Stimulated activated CD4-positive, alpha-beta T cell treated with anti-CD3 and anti-CD28 coated beads, Interleukin-1b, Interleukin-23, amount 100 ng/mL, for 1 hour (primary cell): ENCODE measurements at places on chromosomes 1 and 21.

DNA sequence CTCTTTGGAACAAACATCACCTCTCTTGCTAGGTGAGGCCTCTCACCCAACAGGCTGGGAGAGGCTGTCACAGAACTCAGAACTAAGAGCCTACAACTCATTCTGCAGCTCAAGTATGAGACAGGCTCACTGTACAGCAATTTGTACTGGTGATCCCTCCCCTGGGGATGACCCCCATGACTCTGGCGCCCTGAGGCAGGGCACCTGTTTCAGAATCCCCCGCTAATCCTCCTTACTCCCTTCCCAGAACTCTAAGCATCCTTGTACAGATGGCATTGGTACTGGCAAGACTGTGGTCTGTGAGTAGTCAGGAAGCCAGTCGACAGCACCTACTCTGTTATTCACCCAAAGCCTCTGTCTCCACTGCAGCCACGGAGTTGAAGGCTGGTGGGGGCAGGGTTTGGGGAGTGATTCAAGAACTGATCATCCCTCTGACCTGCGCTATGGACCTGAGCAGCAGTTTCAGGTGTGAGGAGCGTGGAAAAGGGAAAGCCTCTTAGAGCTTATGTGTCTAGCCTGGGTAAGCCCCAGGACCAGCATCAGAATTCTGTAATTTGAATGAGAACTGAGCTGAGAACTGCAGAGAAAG lies 655.5 kb downstream of the KIF26B start:
- no peak for DNase-seq

DNA sequence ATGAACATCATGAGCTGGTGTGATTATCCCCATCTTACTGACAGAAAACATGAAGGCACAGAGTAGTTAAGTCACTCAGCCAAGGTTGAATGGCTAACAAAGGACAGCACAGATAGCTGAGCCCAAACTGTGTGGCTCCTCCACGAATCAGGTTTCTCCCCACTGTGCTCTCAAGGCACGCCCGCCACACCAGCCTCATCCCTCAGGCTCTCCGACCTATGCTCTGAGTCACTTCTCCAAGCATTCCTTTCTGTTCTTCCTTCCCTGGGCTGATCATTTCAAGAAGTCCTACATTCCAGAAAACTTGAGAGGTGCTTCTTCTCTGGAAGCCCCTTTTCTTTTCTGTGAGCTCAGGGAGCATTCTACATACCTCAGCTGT lies 25.3 kb upstream of the SDC3 start:
- DNase-seq: no peak

DNA sequence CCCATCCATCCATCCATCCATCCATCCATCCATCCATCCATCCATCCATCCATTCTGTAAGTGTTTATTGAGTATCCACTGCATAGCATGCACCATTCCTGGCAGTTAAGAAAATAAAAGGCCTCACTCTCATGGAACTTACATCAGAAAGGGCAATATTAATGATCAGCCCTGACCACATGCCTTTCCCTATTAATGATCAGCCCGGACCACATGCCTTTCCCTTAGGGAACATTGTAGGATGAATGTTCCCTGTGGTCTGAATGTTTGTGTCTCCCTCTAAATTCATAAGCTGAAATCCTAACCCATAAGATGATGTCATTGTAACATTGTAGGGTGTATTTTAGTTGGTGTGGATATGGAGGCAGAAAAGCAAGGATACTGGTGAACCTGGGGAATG lies 365.8 kb downstream of the KIF26B start:
- DNase-seq: no peak

DNA sequence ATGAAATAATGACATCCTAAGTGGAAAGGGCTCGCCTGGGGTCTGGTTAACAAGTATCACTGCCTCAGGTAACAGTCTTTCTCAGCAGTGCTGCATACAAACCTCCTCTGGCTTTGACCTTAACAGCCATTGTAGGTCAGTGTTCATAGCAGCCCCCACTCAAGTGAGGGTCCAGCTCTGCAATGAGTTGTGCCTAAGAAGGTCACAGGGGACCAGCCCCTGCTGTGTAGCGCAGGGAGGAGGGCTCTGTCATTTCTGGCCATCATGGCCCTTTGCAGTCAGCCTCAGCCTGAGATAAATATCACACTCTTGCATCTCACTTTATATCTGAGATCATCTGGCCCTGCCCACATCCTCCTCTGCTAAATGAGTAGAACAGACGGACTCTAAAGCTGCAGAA lies 18.1 kb upstream of the MYSM1 start:
- no peak for DNase-seq

DNA sequence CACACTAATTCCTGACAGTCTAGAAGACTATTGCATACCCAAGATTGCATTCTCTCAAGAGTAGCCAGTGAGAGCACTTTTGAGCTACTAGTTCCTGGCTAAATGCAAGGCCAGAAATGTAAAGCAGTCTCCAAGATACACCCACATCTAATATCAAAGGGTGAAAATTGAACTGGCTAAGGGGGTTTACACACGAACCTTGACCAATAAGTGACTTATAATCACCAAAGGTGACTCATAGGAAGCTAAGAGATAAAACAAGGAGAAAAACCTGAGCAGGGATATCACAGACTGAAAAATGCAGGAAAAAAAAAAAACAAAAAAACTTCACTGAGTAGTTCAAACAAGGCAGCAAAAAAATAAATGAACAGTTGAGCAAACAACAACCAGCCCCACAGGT lies 172.2 kb upstream of the RRP15 start:
- no peak for DNase-seq

DNA sequence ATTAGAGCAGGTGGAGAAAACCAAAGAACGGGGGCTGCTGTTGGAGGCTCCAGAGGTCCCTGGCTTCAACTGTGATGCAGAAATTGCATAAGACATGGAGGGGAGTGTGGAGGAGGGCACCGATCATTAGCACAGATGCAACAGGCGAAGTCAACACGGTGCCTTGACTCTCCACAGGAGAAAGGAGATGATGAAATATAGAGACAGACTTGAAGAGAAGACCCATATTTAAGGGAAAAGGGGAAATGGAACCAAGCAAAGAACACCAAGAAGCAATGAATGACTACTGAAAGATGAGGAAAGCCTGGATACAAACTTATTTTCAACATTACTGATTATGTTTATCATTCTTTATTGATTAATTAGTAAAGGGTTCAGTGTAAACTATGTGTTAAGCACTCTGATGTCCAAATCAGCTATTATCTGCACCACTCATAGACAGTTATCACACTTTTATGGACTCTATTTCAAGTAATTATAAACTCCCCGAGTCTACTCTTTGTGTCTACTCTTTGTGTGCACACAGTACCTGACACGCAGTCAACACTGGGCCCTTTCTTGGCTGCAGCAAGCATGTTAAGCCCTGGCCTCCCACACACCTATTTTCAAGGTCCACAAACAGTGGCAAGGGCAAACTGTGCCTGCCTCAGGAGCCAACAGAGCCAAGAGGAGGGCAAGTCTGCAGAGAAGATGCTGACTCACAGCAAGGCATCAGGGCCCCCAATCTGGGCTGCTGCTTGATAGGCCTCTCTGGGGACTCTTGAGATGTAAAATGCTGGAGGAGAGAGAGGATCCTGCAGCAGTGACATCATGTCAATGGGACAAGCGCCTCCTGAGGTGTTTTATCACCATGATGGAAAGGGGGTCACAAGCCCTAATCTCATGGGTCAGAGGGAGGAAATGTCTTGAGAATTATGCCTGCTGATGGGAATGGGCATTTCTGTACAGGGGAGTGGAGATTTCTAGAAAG lies 17.6 kb downstream of the PCNX2 start:
- DNase-seq: no peak

- DNase-seq: no peak
Observed at GRCh38 chr21:36732761-36733160, 33.8 kb downstream of the SIM2 start.

- no peak for DNase-seq
Observed at GRCh38 chr21:26112127-26112742, 58.3 kb downstream of the APP start.

DNA sequence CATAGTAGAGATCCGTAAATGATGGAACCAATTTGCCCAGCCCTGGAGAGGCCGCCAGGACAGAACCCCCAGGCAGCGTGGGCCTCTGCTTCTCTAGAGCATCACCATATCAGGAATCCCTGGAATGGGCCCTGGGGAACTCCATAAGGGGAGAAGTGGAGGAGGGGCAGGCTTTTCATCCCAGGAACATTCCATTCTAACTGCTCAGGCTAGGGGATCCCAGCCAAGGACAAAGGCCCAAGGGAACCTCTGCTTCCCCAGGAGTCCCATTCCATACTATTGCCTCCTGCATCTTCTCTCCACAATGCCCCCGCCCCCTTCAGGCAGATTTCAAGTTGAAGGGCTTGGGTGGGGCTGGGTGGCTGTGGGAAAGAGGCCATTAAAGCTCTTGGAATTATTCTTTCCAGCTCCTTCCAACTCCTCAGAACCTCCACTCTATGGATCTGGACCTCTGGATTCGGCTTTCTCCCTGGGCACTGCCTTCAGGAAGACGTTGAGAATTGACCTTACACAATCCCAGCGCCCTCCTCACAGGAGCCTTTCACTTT lies 6.0 kb downstream of the TRNP1 start:
- no peak for DNase-seq

- DNase-seq: no peak
Observed at GRCh38 chr1:4977701-4978100, 323.3 kb downstream of the AJAP1 start.

- DNase-seq: no peak
Observed at GRCh38 chr1:178172939-178173338, 79.0 kb downstream of the RASAL2 start.

DNA sequence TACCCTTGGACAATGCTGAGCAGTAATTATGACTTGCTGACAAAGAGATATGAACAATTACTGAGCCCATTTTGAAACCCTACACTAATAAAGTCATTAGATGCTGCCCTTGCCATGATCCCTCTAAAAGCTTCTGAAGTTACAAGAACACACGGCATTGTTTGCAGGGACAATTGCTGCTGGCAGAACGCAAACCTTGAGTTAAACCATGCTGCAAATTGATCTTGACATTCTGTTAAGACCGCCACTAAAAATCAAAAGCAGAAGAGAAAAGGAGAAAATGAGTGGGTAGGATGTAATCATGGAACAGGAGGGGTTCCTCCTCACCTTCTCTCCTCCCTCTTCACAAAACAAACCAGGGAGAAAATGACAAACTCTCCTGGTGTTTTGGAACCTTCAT lies 136.2 kb upstream of the DMRTA2 start:
- no peak for DNase-seq

- DNase-seq: no peak
Observed at GRCh38 chr1:68384321-68384813, 65.4 kb downstream of the RPE65 start.

DNA sequence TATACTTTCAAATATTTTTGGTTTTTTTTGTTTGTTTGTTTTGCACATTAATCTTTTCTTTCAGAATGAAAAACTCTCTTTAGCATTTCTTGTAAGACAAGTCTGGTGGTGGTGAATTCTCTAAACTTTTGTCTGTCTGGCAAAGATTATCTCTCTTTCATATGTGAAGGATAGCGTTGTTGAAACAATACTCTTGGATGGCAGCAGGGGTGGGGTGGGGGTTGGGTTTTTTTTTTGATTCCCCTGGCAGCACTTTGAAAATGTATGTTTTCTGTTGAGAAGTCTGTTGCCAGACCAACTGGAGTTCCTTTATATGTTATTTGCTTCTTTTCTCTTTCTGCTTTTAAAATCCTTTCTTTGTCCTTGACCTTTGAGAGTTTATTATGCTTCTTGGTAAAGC lies 160.2 kb downstream of the VAV3 start:
- DNase-seq: no peak

DNA sequence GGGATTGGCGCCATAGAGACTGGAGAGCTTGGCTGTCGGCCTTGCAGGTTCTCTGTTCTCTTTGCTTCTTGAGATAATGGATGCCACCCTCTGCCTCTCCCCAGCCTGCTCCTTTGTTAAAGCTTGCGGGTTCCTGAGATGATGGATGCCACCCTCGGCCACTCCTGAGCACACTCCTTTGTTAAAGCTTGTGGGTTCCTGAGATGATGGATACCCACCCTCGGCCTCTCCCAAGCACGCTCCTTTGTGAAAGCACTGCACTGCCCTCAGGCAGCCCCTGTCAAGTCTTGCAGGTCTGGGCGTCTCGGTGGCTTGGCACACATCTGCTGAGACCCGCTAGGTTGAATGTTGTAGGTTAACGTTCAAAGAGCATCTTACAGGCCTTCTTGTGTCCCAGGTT lies 76.5 kb downstream of the SCCPDH start:
- DNase-seq: no peak

DNA sequence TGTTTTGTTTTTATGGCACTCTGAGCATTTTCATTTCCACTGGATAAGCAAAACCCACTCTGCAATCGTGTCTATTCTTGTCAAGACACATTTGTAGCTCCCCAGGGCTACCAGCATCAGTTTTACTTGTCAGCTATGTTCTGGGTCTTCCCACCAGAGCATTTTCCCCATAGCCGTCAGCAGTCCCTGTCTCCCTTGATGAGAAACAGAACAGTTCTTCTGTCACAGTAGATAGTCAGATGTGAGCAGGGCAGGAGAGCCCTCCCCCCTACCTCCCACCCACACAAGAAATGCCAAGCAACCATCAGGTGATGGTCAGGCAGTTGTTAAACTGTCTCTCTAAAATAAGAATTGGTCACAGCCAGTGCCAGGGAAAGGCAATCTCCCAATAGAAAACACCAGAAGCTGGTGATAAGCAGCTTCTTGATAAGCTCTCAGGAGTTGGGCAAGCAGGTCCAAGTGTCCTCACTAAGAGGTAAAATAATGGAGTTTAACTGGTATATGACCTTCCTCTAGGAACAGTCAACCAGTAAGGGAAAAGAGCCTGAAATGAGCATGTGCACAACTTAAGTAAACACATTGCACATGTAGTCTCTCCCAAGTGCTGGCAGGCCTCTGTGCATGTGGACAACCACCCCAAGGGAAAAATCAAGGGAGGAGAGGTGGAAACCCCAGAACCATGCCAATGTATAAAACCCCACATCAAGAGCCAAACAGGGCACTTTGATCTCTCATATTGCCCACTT lies 208.2 kb downstream of the S1PR1 start:
- no peak for DNase-seq

DNA sequence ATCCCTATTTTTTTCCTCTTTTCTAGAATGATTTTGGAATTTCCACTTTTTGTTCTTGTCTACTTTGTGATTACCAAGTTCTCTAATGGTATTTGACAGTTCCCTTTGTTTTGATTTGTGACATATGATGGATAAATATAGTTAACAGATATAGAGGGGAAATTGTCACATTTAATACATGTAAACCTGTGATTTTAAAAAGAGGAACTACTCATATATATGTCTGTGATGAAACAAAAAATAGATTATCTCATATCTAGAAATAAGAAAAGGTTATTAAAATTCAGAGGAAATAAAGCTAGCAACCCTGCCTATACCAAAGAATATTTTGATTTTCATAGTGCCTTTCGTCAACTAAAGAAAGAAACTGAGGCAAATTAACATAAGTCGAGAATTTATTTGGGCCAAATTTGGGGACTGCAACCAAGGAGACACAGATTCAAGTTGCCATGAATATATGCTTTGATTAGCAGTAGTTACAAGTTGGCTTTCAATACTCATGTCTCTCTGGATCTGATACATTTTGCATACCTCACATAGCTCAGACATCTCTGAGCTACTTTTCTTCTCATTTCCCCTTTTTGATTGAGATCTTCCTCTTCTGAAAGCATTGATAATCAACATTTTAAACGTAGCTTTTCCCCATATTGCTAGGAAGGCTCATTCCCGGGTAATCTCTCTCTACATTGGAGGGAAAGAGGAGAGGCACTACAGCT lies 15.6 kb upstream of the C21orf91 start:
- no peak for DNase-seq
